ENCODE measurements at places on chromosomes 6 and 20.

DNA sequence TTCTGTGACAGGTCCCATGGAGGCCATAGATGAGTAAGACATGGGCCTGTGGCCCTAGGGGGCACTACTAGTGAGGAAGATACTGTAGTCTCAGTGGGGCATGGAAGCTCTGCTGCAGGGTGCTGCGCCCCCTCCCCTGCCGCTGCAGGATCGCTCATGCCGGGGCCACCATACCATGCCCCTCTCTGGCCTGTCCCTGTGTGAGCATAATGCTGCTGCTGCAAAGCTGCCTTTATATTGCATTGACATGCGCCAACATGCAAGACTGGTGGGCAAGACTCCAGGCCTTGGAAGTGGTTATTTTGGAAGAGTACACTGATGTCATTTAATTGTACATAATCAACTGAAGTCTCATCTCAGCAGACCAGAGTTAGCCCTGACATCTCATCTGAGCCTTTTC lies 60.0 kb downstream of the TOX2 start:
- no peak for DNase-seq

DNA sequence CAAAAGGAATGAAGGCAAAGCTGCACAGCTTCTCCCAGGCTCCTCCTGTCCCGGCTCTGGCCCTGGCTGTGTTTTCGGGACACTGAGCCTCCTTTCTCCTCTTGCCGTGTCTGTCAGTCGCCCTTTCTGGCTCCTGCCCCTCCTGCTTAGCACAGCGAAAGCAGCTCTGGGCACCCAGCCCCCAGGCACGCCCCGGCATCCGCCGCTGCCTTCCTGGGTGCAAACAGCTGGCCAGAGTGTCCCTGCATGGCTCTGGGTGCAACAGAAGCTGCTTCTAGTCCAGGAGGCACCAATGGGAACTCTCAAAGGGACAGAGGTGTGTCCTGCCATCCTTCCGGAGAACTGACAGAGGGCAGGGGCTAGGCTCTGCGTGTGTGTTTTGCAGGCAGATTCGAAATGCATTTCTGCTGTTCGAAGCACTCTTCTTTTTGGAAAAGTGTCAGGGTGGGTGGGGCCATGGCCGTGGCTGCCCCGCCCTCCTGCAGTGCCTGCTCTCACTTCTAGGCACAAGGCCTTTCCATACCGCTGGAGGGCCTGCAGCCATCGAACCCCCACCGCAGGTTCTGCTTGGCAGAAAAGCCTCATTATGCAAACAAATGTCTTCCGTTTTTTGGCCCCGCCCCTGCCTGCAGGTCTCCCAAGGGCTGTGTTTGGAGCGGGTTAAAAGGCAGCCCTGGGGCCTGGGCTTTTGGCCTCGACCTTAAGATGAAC lies 15.5 kb downstream of the COL9A3 start:
- DNase-seq, result peak; percentile 88

DNA sequence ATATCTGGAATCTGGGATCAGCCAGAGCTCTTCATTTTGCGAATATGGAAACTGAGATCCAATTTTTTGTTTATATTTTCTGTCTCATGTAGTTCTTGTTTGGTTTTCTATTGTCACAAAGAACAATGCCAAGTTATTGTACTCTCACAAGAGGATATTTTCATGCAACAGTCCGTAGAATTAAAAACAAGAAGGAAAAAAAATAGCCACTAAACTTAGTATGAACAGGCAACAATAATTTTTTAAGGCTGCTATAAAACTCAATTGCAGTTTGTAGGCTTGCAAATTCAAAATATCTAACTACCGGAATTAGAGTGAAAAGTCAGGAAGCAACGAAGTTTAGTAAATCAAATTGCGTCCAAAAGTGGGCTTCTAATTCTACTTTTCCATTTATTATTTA lies 1.2 kb downstream of the POPDC3 start:
- DNase-seq, result no peak

- DNase-seq, result peak; percentile 84
Observed at GRCh38 chr6:52233975-52234823, 10.1 kb downstream of the IL17F start.

GRCh38 chr6:5294392-5295211 lies 33.3 kb downstream of the FARS2 start:
- no peak for DNase-seq

- no peak for DNase-seq
Observed at GRCh38 chr6:38555606-38556005, 84.1 kb downstream of the BTBD9 start.

GRCh38 chr6:141667580-141668309 lies 465.0 kb upstream of the GJE1 start:
- peak; percentile 33 for DNase-seq

- no peak for DNase-seq
Observed at GRCh38 chr6:170523256-170524171, 29.6 kb downstream of the PSMB1 start.

- DNase-seq, result no peak
Observed at GRCh38 chr20:50670126-50670862, 21.0 kb downstream of the RIPOR3 start.

- peak; percentile 95 for DNase-seq
Observed at GRCh38 chr20:35174458-35175216, 2.8 kb downstream of the PROCR start.

DNA sequence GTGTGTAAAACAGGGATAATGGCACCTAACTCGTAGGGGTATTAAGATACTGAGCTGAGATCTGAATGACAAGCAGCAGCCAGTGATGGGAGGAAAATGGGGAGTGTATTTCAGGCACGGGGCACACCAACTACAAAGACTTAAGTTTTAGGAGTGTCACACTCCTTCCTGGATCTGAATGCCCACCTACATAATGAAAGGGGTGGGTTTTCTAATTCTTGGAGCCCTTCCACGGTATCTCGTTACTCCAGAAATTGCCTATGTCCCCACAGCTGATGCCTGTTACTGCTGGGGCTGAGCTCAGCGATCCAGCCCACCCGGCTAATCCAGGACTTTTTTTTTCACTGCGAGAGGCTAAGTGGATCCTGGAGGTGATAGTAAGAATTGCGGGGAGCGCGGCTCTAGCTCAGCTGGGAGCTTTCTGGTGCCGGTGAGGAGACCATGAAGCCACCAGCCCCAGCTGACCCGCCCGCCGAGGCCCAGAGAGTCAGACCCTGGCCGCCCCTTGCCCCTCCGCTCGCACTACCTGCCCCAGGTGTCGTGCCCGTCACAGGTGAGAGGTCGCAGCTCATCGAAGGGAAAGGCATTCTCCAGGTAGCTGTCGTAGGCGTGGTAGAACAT lies 727 bp downstream of the EDEM2 start:
- peak; percentile 82 for DNase-seq

- DNase-seq, result no peak
Observed at GRCh38 chr6:81759782-81760181, 7.3 kb upstream of the TENT5A start.

DNA sequence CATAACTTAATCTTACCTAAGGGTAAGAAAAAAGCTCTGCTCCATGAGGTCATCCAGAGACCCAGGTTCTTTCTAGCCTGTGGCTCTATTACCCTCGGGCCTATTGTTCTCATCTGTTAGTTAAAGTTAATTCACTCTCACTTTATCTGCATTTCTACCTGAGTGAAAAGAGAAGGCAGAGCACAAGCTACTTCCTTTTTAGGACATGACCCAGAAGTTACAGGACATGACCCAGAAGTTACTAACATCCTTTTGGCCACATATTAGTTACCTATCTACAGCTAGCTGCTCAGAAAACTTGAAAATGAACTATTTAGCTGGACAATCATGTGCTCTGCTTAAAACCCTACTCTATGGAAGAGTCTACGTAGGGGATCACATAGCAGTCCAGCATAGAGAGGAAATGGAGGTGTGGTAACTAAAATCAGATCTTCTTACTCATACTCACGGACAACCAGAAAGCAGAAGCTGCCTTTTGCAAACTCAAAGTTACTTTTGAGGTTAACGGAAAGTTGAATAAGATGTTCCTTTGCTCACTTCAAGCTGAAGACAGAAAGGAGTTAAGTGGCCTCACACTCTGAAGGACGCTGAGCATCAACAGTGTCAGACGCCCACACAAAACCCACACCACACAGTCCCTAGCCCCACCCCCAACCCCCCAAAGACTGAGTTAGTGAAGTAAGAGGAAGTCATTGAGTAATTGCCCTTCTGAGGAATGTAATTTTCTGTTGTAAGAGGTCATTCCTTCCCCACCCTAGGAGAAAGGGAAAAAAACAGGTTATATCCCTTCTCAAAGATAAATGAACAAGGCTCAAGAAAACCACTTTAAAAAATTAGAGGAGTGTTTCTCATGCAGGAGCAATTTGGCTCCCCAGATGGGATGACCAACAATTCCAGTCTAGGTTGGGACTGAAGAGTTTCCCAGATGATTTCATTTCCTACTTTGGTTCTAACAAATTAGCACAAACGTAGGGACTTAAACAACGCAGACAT lies 45.9 kb upstream of the TAB2 start:
- no peak for DNase-seq

DNA sequence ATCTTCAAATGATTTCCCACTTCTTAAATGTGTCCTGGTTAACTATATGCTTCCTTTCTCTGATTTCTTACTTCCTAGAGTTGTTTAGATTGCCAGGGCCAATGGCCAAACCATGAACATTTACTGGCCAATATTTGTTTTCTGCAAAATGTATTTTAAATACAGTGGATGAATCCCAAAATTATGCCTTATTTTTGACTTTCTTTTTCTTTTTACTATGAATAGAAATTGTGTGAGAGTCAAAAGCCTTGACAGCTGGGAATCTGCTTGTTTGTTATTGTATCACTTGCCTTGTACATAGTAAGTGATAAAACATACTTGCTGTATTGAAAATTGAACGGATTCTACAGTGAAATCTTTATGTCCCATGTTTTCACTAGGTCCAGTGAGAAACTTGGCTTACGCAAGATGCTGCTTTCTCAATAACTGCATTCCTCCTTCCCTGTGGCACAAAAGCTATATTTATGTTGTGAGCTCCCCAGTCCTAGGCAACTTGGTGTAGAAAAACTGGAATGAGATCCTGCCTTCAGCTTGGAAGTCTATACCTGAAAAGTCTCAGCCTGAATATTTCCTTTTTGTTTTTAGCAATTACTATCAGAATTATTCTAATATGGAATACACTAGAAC lies 295.2 kb downstream of the EPHA7 start:
- DNase-seq, result no peak

GRCh38 chr20:62887152-62887859 lies 25.7 kb upstream of the TCFL5 start:
- DNase-seq, result no peak

- DNase-seq, result no peak
Observed at GRCh38 chr6:47157653-47158219, 115.6 kb upstream of the ADGRF1 start.

DNA sequence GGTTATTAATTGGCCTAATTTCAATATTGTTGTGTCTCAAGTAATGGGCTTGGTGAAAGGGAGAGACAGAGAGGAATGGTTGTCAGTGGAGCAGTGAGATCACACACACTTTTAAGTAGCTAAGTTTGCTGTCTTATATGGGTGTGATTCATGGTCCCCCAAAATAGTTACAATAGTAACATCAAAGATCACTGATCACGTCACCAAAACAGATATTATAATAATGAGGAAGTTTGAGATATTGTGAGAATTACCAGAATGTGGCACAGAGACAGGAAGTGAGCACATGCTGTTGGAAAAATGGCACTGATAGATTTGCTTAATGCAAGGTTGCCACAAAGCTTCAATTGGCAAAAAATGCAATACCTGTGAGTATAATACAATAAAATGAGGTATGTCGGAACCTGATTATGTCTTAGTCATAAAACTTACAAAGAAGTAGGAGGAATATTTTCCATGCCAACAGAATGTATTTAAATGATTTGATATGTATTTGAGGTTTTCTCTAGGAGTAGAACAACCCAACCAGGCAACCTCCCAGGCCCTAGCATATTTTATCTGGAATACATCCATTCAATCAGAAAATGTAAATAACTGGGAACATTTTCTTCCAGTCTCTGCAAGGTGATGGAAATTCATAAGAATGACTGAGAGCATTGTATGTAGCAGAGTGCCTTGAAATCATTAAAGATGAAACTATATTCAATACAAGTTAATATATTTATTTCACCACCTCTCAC lies 167.8 kb downstream of the CARMIL1 start:
- DNase-seq, result no peak

- no peak for DNase-seq
Observed at GRCh38 chr6:117381749-117382148, 44.0 kb downstream of the ROS1 start.

DNA sequence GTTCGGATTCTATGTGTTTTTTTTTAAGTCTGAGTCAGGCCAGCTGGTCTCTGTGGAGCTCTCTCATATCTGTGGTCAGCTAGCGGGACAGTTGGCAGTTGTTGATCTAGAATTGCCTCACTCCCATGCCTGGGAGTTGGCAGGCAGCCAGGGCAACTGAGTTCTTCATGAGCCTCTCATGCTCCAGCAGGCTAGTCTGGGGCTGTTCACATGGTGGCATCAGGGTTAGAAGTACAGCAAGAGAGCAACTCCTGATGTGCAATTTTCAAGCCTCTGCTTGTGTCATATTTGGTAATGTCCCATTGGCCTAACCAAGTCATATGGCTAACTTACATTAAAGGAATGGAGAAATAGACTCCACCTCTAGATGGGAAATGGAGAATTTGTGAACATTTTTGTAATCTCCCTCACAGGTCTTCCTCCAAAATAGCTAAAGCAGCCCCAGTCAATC lies 6.7 kb upstream of the IFT52 start:
- no peak for DNase-seq

GRCh38 chr6:121236984-121237383 lies 97.3 kb downstream of the TBC1D32 start:
- no peak for DNase-seq

DNA sequence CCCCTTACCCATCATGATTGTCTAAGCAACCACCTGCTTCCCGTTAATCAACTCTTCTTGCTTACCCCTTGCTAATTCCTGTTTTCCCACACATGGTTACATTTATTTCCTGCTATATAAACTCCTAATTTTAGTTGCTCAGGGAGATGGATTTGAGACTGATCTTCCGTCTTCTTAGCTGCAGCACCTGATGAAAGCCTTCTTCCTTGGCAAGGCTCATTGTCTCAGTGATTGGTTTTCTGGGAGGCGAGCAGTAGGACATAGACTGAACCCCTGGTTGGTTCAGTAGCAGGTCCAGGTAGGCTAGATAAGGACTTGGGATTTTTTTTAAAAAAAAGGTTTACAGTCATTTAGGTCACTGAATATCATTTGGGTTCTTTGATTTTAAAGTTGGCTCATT lies 50.4 kb downstream of the PRND start:
- DNase-seq, result no peak

GRCh38 chr6:22884456-22884855 lies 315.1 kb downstream of the HDGFL1 start:
- DNase-seq, result no peak

DNA sequence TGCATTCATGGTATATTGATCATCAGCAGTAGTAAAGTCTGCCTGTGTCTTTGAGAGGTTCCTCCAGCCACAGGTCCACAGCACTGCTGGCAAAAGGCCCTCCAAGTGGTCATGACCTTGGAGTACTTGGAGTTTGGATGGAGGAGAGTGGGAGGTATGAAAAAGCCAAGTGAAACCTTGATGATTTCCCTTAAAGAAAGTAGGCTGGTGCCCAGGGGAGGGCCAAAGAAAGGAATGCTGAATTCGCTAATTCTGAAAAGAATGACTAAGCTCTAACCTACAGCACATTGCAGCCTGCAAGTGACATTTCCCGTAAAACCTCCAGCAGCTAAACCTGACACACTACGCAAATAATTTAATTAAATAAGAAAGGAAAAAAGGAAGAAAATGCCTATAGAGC lies 223.4 kb upstream of the TAB2 start:
- DNase-seq, result peak; percentile 56

Measured in endodermal cell (in vitro differentiated cells).